Activated naive CD4-positive, alpha-beta T cell treated with anti-CD3 and anti-CD28 coated beads, Interleukin-2, amount 50 U/mL, for 72 hours (primary cell): ENCODE measurements at places on chromosomes 13 and 19. TPM values are rescaled to one million over a fixed set of nuclear protein-coding genes. Genes with fewer than 3 reads are reported as not detected.

Gene ACER1
- 0.52 TPM for total RNA-seq

Gene PSPN
- total RNA-seq = 3.4 TPM

Gene ZNF154
- 0.62 TPM for total RNA-seq

Gene DIRAS1
- 0.11 TPM for total RNA-seq

Gene KMT2B
- total RNA-seq = 200 TPM

Gene TMC4
- not detected for total RNA-seq

Gene CUL4A
- 87.1 TPM for total RNA-seq

Gene SOX1
- not detected for total RNA-seq

Gene FUT2
- not detected for total RNA-seq

Gene TTC9B
- not detected for total RNA-seq

Gene ANGPTL8
- total RNA-seq = not detected

Gene PALM3
- total RNA-seq = not detected

Gene PIP5K1C
- 13.5 TPM for total RNA-seq

Gene ZNF99
- not detected for total RNA-seq

Gene SAFB2
- total RNA-seq = 233 TPM

Gene CNN1
- not detected for total RNA-seq

Gene FLT1
- total RNA-seq = 25.5 TPM

Gene OR7A5
- total RNA-seq = not detected

Gene AKT1S1
- 16.9 TPM for total RNA-seq
